ENCODE measurements at places on chromosomes 7 and 10.

DNA sequence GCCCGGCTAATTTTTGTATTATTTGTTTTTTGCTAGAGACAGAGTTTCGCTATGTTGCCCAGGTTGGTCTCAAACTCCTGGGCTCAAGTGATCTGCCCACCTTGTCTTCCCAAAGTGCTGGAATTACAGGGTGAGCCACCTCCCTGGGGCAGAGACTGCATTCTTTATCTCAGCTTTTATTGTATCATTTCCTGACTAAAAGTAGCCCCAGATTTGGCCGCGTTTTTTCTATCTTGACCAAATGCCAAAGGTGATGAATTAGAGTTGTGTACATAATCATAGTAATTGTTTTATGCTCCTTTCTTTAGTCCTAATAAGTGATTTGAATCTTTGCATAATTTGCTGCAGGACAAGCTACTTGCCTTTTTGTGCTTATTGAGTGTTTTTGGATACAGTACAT is 3.1 kb upstream of the SMNDC1 start:
- no peak for DNase-seq

- DNase-seq: no peak
Observed at GRCh38 chr7:68488341-68489060, 1109.8 kb upstream of the AUTS2 start.

DNA sequence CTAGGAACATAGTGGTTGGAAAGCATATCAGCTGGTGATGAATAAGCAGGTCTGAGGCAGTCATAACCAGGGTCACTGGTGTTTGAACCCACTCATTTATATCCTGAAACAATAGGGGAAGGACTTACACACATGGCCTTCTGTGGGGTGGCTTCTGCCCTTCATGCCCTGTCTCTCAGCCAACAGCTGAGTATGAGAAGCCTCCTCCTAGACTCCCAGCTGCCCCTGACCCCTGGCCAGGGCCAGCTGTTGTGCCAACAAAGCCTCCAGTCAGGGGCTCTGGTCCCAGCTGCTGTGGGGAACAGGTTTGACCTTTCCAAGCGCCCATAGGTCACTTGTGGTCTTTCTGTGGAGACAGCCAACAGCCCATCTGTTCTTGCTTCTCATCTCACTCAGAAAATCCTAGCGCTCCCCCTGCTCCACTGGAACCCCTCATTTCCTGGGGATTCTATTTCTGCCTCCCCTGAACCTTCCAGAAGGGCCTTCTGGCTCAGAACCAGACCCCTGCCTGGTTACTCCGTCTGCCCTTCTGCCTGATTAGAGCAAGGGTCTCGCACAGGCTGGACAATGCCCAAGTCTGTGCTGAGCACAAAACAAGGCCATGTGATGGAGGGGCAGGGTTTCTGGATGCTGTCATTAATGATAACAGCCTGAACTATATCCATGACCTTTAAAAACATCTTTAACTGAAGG is 9.7 kb upstream of the PURB start:
- no peak for DNase-seq

- no peak for DNase-seq
Observed at GRCh38 chr10:42997849-42998165, 79.1 kb upstream of the RET start.

- DNase-seq: no peak
Observed at GRCh38 chr10:68560186-68560942, at the start of gene TET1. TET1 (plus strand) TSS chr10:68560337; CDS start chr10:68572339, 12,002 bp downstream.

- no peak for DNase-seq
Observed at GRCh38 chr10:45534572-45534971, 138.0 kb downstream of the ZFAND4 start.

DNA sequence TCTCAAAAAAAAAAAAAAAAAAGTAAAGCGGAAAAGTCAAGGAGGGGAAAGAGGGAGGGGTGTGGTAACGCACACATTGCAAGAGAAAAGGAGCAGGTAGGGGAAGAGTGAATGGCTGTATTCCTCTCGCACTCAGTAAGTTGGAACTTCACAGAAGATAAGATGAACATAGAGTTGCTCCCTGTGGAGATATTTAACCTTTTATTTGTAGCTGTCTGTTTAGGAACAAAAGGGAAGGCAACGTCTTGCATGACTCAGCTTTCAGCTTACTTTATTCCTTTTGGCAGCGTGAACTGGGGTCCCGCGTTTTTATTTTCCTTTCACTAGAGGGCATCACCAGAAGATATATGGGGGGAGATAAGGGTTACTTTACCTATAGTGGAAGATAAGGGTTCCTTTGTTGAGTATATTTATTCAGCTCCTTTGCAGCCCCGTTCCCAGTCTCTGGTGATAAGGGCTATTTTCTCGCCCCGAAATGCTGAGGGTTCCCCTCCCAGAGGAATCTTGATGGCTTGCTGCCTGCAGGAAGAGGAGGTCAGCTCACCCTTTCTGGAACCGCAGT is 78.5 kb downstream of the APBB1IP start:
- DNase-seq: no peak

- no peak for DNase-seq
Observed at GRCh38 chr7:20260223-20260622, 43.0 kb upstream of the MACC1 start.

All from hippocampal formation (tissue), 2 donors.